Activated T-helper 1 cell treated with anti-CD3 and anti-CD28 coated beads, Interleukin-12 subunit alpha, Interleukin-12 subunit beta, Interleukin-2, Interleukin-4 antibody, amounts not matched to agents 30 ng/mL and 10 ng/mL and 1 ng/mL, durations not matched to agents 14 hours and 24 hours and 36 hours (primary cell): ENCODE measurements at places on chromosomes 16 and 17. TPM values are rescaled to one million over a fixed set of nuclear protein-coding genes. Genes with fewer than 3 reads are reported as not detected.

The PYDC1 gene
- total RNA-seq = not detected in 2 replicates

The GRN gene
- 32.7 and 42.9 TPM in 2 replicates for total RNA-seq

The HOXB1 gene
- total RNA-seq = not detected in 2 replicates

The IL21R gene
- total RNA-seq = 101 and 104 TPM in 2 replicates

The MAPT gene
- total RNA-seq = 0.64 and 1.1 TPM in 2 replicates

DNA sequence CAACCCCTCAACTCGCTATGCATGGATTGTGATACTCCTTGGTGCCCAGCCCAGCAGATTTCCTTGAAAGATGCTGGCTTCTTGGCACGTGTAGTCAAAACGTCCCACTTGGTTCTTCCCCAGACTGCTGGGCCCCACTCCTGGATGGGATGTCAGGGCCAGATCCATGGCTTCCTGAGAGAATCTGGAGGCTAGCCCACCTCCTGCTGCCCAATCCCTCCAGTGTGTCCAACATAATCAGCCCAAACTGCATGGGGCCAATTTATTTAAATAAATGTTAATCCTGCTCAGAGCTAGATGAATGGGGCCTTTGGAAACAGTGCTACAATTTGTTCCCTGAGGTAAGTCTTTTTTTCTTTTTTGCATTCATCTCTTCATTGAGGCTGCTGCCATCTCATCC, 49.4 kb downstream of the WSB1 start:
- H3K27ac ChIP-seq = no peak overlapping the region
- no peak overlapping the region for H3K4me3 ChIP-seq
- peaks cover 14% of the 10 kb centered on the region for H3K4me1 ChIP-seq
- H3K36me3 ChIP-seq = no peaks in the 10 kb centered on the region
- DNase-seq = no peak

DNA sequence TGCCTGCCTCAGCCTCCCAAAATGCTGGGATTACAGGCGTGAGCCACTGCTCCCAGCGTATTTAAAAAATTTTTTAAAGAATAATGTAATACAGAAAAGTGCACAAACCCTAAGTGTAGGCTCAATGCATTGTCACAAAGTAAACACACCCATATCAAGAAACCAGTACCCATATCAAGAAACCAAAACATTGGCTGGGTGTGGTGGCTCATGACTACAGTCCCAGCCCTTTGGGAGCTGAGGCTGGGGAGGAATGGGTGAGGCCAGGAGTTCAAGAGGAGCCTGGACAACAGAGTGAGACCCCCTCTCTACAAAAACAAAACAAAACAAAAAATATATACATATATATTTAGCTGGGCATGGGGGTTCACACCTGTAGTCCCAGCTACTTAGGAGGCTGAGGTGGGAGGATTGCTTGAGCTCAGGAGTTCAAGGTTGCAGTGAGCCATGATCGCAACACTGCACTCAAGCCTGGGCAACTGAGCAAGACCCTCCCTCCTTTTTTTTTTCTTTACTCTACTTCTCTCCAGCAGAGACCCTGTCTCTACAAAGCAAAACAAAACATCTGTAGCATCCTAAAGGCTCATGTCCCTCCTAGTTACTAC, 9.3 kb upstream of the PRR14 start:
- no peaks in the 10 kb centered on the region for H3K36me3 ChIP-seq
- DNase-seq = no peak
- H3K4me3 ChIP-seq = no peak overlapping the region
- H3K4me1 ChIP-seq = no peaks in the 10 kb centered on the region

DNA sequence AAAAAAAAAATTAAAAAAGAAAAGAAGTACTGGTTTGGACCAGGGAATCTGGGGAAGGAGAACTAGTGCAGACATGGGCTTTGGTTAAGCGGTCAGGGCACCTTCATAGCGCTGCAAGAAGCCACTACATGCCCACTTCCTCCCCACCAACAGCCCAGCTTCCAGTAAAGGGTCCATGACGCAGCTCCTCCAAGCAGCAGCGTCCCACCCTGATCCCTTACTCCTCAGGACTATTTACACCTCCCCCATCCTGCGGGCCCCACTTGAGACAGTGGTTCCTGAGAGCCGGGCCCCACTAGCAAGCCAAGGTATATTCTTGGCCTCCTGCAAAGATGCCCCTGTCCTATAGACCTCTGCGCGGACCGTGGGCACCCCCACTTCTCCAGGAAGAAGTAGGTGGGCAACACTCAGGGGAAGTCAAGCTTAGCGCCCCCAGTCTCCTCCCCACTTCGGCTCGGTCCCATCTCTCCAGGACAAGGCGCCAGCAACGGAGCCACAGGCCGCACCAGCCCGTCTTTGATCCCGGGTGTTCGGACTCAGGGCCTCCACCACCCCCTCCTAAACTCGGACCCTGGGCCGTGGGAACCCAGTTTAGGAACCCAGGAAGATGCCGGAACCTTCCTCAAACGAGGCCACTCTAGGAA, 913 bp upstream of the PRR14 start:
- H3K4me3 ChIP-seq = peak overlapping the region; percentile 97
- DNase-seq = no peak
- peaks cover 4% of the 10 kb centered on the region for H3K27me3 ChIP-seq
- H3K36me3 ChIP-seq = peaks cover 22% of the 10 kb centered on the region
- peak overlapping the region; percentile 98 for H3K27ac ChIP-seq

- H3K27ac ChIP-seq = no peak overlapping the region
- H3K4me1 ChIP-seq = no peaks in the 10 kb centered on the region
- no peaks in the 10 kb centered on the region for H3K36me3 ChIP-seq
- no peak overlapping the region for H3K4me3 ChIP-seq
- peaks cover under 1% of the 10 kb centered on the region for H3K27me3 ChIP-seq
Measured at GRCh38 chr16:55154956-55155355, 169.0 kb upstream of the IRX6 start.

GRCh38 chr17:2230877-2231276, 72.7 kb downstream of the SMG6 start:
- no peaks in the 10 kb centered on the region for H3K27me3 ChIP-seq
- no peak overlapping the region for H3K4me3 ChIP-seq
- DNase-seq = no peak
- H3K27ac ChIP-seq = peak overlapping the region; percentile 46
- peaks cover 43% of the 10 kb centered on the region for H3K36me3 ChIP-seq

- H3K4me1 ChIP-seq = peaks cover 8% of the 10 kb centered on the region
- H3K36me3 ChIP-seq = no peaks in the 10 kb centered on the region
- H3K27me3 ChIP-seq = peaks cover 44% of the 10 kb centered on the region
- DNase-seq = no peak
- no peak overlapping the region for H3K4me3 ChIP-seq
- no peak overlapping the region for H3K27ac ChIP-seq
Measured at GRCh38 chr16:57349212-57350031, 9.2 kb upstream of the CCL22 start.

DNA sequence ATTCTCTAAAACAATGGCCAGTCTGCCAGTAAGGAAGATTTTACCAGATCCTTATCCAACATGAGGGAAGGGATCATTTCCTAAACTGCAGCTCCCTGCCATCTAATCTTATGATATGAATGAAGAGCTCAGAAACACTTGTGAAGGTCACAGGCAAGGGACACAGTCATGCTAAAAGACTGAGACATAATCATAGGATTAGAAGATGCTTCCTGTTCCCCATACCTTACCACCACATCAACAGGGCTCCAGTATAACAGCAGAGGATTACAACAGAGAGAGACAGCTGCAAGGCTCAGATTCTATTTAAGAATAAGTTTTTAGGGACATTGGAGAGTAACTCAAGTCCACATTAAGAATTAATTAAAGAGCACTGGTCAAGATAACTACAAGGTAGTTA, 93.3 kb downstream of the BRIP1 start:
- no peak overlapping the region for H3K27ac ChIP-seq
- no peak for DNase-seq
- peaks cover 37% of the 10 kb centered on the region for H3K36me3 ChIP-seq
- no peaks in the 10 kb centered on the region for H3K4me1 ChIP-seq
- no peaks in the 10 kb centered on the region for H3K27me3 ChIP-seq
- H3K4me3 ChIP-seq = no peak overlapping the region

DNA sequence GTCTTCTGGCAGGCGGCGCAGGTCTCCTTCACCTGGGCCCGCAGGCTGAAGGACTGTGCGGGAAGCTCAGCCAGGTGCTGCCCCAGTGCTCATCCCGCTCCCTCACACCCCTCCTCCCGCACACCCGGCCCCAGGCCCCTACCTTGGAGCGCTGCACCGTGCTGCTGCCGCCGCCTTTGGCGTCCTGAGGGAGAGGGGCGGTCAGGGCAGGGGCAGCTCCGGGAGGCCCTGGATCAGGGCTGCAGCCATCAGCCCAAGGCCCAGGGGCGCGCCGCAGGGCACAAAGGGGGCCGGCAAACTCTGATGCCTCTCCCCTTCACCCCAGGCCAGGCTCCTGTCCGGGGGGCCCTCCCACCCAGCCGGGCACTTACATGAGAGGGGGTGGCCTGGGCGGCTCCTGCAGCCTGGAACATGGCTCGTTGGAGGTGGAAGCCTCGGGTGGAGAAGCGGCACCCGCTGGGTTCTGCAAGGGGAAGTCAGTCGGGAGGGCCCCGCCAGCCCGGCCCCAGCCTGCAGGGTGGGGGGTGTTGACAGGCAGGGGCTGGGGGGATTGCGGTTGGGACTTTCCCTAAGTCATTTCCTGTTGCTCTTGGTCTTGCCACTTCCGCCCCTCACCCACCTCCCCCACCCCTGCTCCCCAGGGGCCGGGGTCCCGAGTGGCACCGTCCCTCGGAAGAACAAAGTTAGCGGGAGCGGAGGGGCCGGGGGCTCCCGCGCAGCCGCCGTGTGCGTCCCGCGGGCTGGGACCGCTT, 863 bp downstream of the LIMD2 start:
- peak; percentile 88 for DNase-seq
- H3K4me3 ChIP-seq = peak overlapping the region; percentile 96
- H3K4me1 ChIP-seq = peaks cover 61% of the 10 kb centered on the region
- peaks cover 41% of the 10 kb centered on the region for H3K36me3 ChIP-seq

DNA sequence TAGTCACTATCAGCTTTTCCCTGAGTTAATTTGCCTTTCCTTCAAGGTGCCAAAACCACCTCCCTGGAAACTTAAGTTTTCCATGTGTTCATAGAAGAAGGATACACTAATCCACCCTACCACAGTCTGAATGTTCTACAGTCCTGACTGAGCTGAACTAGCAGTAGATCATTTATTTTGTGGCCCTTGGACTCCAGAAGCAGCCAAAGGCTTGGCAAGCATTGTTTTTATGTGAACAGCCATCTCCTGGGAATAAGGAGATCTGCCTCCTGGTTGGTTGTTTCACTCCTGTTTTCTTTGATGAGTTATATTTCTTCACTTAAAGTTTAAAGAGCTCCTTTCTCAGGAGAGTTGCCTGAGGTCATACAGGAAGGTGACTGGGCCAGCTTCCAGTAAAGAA, 634.6 kb upstream of the SOX9 start:
- DNase-seq = no peak
- no peaks in the 10 kb centered on the region for H3K27me3 ChIP-seq
- H3K27ac ChIP-seq = no peak overlapping the region
- H3K36me3 ChIP-seq = no peaks in the 10 kb centered on the region

DNA sequence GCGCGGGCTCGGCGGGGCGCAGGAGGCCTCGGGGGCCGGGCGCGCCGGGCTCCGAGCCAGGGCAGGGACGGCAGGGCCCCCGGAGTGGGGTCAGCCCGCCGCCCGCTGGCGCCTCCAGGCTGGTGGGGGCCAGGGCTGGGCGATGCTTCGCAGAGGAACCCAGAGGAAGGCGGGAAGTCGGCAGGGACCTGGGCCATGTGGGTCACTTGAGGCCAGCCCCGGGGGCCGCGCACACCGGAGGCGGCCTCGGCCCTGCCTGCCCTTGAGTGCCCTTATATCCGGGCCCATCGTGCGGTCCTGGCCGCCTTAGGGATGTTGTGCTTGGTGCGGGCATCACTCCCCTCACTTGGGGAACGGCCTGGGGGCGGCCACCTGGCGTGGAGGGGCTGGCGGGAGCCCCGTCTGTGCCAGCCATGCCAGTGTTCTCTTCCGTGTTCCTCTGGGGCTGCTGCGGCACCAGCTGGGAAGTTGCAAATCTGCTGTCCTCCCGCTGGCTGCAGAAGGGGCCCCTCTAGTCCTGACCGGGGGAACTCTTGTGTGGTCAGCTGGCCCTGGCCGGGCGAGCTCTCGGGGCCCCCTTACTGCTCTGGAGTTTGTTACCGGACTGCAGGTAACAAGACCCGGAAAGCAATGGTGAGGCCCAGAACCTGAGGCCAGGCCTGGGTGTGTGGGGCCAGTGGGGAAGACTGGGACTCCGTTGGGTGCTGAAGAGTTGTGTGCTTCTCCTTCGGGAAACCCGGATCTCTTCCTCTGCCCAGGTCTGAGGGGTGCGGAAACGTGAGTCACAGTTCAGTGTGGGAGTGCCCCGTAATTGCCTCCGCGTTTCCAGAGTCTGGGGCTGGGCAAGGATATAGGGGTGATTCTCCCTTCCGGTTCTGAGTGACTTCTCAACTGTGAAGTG, 849 bp downstream of the CAPN15 start:
- H3K4me3 ChIP-seq = peak overlapping the region; percentile 95
- H3K27me3 ChIP-seq = no peaks in the 10 kb centered on the region
- H3K4me1 ChIP-seq = peaks cover 9% of the 10 kb centered on the region

DNA sequence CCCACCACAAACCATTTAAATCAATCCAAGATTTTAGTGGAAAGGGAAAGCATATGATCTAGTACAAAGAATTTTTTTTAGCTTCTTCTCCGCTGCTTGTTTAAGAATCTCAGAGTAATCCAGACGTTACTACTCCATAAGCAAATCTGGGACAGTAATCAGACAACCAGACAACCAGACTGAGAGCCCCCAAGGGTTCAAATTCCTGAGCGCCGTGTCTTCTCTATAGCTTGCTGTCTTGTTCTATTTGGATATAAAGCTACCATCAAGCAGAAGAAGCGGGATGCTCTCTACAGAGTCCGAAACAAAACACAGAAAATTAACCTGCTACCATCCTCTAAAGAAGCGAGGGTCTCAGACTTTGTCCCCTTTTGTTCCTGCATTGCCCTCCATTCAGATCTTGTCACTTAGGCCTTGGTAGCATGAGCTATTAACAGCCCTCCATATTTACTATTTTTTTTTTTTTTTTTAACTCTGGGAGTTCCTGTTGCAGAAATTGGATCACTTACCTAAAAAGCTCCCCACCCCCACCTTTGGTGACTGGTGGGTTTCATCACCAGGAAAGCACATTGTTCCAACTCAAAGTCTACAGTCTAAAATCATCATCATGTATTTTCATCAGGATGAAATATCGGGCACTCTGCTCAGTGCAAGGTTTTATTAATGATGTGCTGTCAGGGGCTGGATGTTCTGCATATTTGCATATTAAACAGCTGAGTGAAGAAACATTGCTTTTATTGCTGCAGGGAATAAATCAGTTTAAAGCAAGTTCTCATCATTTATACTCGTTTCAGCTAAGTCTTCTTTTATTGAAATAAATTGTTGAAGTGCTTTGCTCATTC, 576.7 kb downstream of the WWOX start:
- no peaks in the 10 kb centered on the region for H3K4me1 ChIP-seq
- peaks cover 6% of the 10 kb centered on the region for H3K27me3 ChIP-seq
- H3K27ac ChIP-seq = no peak overlapping the region
- H3K36me3 ChIP-seq = no peaks in the 10 kb centered on the region
- DNase-seq = no peak

GRCh38 chr17:57518587-57519581, 226.2 kb downstream of the CCDC182 start:
- peak overlapping the region; percentile 58 for H3K27ac ChIP-seq
- H3K4me1 ChIP-seq = peaks cover 23% of the 10 kb centered on the region
- no peak for DNase-seq
- H3K36me3 ChIP-seq = peaks cover 9% of the 10 kb centered on the region

- no peak for DNase-seq
- no peaks in the 10 kb centered on the region for H3K27me3 ChIP-seq
- peaks cover 10% of the 10 kb centered on the region for H3K36me3 ChIP-seq
- H3K27ac ChIP-seq = no peak overlapping the region
- no peak overlapping the region for H3K4me3 ChIP-seq
Measured at GRCh38 chr17:1047879-1048470, 51.0 kb downstream of the TIMM22 start.
